ENCODE measurements at places on chromosomes 5 and 9.

DNA sequence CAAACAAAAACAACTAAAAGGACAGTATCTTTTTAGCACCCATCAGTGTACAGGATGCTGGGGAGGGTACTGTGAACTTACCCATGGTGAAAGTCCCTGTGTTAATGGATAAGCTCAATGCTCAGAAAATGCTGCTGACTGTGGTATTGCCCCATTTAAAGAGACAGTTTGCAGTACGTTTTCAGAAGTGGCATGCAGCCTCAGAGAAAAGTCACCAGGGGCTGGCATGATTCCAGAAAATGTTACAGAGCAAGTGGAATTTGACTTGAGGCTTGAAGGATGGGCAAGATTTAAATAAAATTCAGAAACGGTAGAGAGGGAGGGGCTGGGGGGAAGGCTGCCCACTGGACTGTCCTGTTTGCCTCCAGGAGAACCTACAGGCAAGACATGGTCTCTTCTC, 7.2 kb downstream of the S1PR3 start:
- no peak for DNase-seq

GRCh38 chr5:172680921-172681320, 39.9 kb downstream of the NEURL1B start:
- DNase-seq: no peak

GRCh38 chr5:57494104-57495098, 11.8 kb upstream of the ACTBL2 start:
- DNase-seq: no peak

DNA sequence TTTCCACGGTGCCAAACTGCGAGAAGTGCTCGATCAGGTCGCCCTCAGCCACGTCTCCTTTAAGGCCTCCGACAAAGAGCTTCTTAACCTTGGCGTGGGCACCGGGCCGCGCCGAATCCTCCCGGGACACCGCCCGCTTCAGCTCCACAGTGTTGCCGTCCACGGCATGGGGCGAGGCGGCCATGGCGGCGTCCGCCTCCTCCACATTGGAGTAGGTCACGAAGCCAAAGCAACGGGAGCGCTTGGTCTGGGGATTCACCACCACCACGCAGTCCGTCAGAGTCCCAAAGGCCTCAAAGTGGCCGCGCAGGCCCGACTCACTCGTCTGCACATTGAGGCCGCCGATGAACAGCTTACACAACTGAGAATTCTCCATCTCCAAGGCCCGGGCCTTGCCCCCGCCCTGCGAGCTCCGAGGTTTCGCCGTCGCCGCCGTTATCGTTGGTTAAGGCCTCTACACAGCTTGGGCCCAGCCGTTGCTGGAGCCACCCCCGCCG, 424 bp downstream of the HNRNPA0 start:
- no peak for DNase-seq

- no peak for DNase-seq
Measured at GRCh38 chr5:16179936-16180788, 571 bp upstream of the MARCHF11 start.

DNA sequence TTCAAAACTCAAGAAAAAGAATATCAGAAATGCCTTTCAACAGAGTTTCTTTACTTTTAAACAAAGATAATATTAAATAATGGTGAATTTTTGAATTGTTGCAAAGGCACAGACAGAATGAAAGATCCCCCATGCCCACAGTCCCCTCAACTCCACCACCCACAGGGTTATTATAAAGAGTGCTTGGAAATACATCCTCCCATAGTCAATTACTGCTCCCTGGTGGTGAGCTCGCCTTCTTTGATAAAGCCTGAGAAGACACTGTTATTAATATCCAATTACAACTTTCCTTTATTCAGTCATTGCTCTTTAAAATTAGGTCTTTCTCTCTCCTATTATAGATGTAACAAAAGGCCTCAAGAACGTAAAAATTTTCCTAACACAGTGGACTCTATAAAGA, 490.2 kb upstream of the RORB start:
- DNase-seq: no peak

Measured in neuronal stem cell (in vitro differentiated cells).